ENCODE measurements at places on chromosomes 5 and 9. TPM values are rescaled to one million over a fixed set of nuclear protein-coding genes. Genes with fewer than 3 reads are reported as not detected.

FABP6 gene
- 2.0 TPM for total RNA-seq

DNA sequence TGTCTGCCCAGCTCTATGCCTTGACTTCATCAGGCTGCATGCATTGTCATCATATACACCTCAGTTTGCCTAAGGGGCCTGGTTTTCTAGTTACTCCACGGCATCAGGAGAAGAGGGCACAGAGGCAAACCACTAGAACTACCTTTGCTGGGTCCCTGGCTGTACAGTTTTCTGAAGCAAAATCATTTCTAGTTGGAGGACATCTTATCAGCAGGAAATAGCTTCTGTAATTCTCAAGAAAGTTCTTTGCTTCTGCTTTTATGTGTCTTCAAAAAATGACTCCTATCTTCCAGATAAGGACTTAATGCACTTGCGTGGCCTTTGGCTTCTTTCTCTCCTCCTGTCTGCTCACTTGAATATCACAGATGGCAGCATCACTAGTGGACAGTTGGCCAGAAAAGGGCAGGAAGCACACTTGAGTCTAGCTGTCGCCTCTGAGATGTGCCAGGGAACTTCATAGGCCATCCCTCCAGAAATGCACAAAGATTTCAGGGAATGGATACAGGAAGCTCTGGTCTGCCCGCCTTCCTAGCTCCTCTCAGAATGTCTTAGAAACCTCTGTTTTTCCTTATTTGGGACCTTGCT is 22.4 kb upstream of the LTC4S start:
- no peaks in the 10 kb centered on the region for H3K27me3 ChIP-seq
- H3K4me1 ChIP-seq, result no peaks in the 10 kb centered on the region
- H3K36me3 ChIP-seq, result peaks cover 18% of the 10 kb centered on the region

DNA sequence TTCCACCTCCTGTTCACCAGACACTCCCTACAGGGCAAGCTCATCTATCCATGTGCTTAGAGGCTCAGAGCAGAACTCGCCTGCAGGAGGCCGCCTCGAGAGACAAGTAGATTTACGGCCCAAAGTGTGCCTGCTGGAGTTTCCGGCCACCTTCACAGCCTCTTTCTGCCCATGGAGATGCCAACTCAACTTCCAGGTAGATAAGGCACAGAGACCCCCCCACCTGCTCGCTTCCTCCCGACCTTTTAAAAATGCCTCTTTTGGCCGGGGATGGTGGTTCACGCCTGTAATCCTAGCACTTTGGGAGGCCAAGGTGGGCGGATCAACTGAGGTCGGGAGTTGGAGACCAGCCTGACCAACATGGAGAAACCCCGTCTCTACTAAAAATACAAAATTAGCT is 46.6 kb downstream of the EXD3 start:
- H3K4me3 ChIP-seq, result no peak overlapping the region
- no peak for DNase-seq
- H3K27me3 ChIP-seq, result no peaks in the 10 kb centered on the region
- no peaks in the 10 kb centered on the region for H3K36me3 ChIP-seq
- no peak overlapping the region for H3K27ac ChIP-seq
- H3K4me1 ChIP-seq, result no peaks in the 10 kb centered on the region

GRCh38 chr5:102583276-102584124 is 84.7 kb upstream of the SLCO6A1 start:
- peak; percentile 74 for DNase-seq
- peak overlapping the region; percentile 14 for H3K4me3 ChIP-seq
- no peaks in the 10 kb centered on the region for H3K36me3 ChIP-seq
- peaks cover 6% of the 10 kb centered on the region for H3K4me1 ChIP-seq

KCNT1 gene
- total RNA-seq, result not detected

- DNase-seq, result no peak
- H3K27me3 ChIP-seq, result no peaks in the 10 kb centered on the region
- no peak overlapping the region for H3K27ac ChIP-seq
Measured at GRCh38 chr5:54001976-54002775, 308.2 kb downstream of the ARL15 start.

LCN9 gene
- total RNA-seq, result not detected

SVEP1 gene
- 0.04 TPM for total RNA-seq

PCDHGA1 gene
- total RNA-seq, result 0.06 TPM

GRCh38 chr5:66072031-66072430 is 72.1 kb upstream of the SREK1 start:
- H3K4me1 ChIP-seq, result no peaks in the 10 kb centered on the region
- DNase-seq, result no peak
- no peaks in the 10 kb centered on the region for H3K36me3 ChIP-seq
- no peaks in the 10 kb centered on the region for H3K27me3 ChIP-seq

UCK1 gene
- 35.1 TPM for total RNA-seq

DNA sequence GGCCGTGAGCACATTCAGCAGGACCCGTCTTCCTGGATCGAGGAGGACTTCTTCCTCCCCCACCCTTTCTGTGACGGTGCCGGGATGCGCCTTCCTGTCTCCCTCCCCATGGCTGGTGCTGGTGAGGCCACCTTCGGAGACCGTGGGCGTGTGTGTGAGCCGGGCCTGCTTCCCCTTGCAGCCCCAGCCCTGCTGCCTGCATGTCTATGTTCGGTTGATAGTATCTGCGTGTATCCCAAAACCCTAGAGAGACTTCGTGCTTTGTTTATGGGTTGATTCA is 12.8 kb downstream of the CEP72 start:
- peaks cover 44% of the 10 kb centered on the region for H3K36me3 ChIP-seq
- H3K4me3 ChIP-seq, result no peak overlapping the region
- no peak overlapping the region for H3K27ac ChIP-seq
- H3K4me1 ChIP-seq, result no peaks in the 10 kb centered on the region

GRCh38 chr9:19231126-19231903 is 822 bp downstream of the DENND4C start:
- no peaks in the 10 kb centered on the region for H3K36me3 ChIP-seq
- peaks cover 9% of the 10 kb centered on the region for H3K4me1 ChIP-seq
- H3K27me3 ChIP-seq, result no peaks in the 10 kb centered on the region
- peak overlapping the region; percentile 94 for H3K4me3 ChIP-seq
- peak overlapping the region; percentile 70 for H3K27ac ChIP-seq
- peak; percentile 4 for DNase-seq

DNA sequence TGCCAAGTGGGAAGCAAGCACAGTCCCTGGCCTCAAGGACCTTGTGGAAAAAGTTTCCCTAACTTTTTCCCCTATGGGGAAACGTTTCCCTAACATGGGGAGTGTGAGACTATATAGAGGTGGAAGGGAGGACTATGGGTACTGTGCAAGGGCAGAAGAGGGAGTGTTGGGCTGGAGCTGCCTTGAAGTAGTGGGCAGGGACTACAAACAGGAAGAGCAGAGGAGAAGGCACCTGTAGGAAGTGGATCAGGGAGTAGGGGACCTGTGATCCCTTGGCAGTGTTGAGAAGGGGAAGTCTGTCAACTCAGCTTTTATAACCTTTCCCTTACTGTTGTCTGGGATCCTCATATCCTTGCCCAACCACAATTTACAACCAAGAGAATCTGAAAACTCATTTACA is 1.4 kb downstream of the CMYA5 start:
- no peaks in the 10 kb centered on the region for H3K4me1 ChIP-seq
- no peaks in the 10 kb centered on the region for H3K36me3 ChIP-seq
- DNase-seq, result no peak
- no peak overlapping the region for H3K4me3 ChIP-seq

CSF2 gene
- total RNA-seq, result 69.9 TPM

DNA sequence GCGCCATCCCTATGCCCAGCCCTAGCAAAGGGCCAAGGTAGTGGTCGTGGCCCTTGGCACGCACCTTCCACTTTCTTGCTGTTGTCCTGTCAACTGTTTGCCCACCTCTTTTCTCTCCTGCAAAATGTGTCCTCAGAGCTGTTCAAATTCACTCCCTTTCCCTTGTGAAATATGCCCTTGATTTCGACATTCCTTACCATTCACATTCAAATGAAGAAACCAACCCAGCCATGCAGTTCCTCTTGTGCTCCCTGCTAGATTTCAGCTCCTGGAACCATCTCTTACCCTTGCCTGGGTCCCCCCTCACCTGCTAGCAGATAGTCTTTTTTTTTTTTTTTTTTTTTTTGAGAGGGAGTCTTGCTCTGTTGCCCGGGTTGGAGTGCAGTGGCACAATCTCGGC is 19.6 kb upstream of the HRH2 start:
- H3K4me3 ChIP-seq, result no peak overlapping the region
- no peaks in the 10 kb centered on the region for H3K4me1 ChIP-seq
- no peak overlapping the region for H3K27ac ChIP-seq

GRCh38 chr9:83200531-83200930 is 137.6 kb upstream of the RASEF start:
- H3K27me3 ChIP-seq, result peaks cover 22% of the 10 kb centered on the region
- no peak for DNase-seq
- H3K36me3 ChIP-seq, result no peaks in the 10 kb centered on the region
- H3K27ac ChIP-seq, result no peak overlapping the region
- no peaks in the 10 kb centered on the region for H3K4me1 ChIP-seq
- no peak overlapping the region for H3K4me3 ChIP-seq

MARCOL gene
- not detected for total RNA-seq

DNA sequence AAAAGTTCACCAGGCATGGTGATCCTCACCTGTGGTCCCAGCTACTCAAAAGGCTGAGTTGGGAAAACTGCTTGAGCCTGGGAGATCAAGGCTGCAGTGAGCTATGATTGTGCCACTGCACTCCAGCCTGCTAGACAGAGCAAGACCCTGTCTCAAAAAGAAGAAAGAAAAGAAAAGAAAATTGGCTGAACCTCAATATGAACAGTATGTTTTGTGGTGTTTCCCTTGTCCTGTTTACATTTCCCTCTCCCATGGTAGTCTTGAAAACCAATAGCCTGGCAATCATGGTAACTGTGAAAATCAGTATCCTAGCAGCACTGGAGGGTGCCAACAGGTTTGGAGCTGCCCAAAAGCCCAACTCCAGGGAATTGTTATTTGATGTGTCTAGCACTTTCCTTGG is 174.1 kb upstream of the NR4A3 start:
- H3K36me3 ChIP-seq, result no peaks in the 10 kb centered on the region
- no peaks in the 10 kb centered on the region for H3K4me1 ChIP-seq
- H3K27ac ChIP-seq, result no peak overlapping the region

PAPPA gene
- total RNA-seq, result not detected

GRCh38 chr5:150323092-150323491 is 20.4 kb upstream of the ARSI start:
- no peaks in the 10 kb centered on the region for H3K27me3 ChIP-seq
- H3K4me3 ChIP-seq, result no peak overlapping the region
- no peak overlapping the region for H3K27ac ChIP-seq
- no peaks in the 10 kb centered on the region for H3K36me3 ChIP-seq

- peaks cover 18% of the 10 kb centered on the region for H3K4me1 ChIP-seq
- H3K27me3 ChIP-seq, result no peaks in the 10 kb centered on the region
- peak overlapping the region; percentile 40 for H3K27ac ChIP-seq
- peaks cover 13% of the 10 kb centered on the region for H3K36me3 ChIP-seq
- no peak overlapping the region for H3K4me3 ChIP-seq
Measured at GRCh38 chr5:61450493-61451279, 118.6 kb downstream of the ZSWIM6 start.

GRCh38 chr9:23635276-23635675 is 190.8 kb downstream of the ELAVL2 start:
- peaks cover 14% of the 10 kb centered on the region for H3K36me3 ChIP-seq
- H3K4me1 ChIP-seq, result peaks cover 45% of the 10 kb centered on the region
- H3K4me3 ChIP-seq, result no peak overlapping the region
- H3K27me3 ChIP-seq, result no peaks in the 10 kb centered on the region
- no peak for DNase-seq

DNA sequence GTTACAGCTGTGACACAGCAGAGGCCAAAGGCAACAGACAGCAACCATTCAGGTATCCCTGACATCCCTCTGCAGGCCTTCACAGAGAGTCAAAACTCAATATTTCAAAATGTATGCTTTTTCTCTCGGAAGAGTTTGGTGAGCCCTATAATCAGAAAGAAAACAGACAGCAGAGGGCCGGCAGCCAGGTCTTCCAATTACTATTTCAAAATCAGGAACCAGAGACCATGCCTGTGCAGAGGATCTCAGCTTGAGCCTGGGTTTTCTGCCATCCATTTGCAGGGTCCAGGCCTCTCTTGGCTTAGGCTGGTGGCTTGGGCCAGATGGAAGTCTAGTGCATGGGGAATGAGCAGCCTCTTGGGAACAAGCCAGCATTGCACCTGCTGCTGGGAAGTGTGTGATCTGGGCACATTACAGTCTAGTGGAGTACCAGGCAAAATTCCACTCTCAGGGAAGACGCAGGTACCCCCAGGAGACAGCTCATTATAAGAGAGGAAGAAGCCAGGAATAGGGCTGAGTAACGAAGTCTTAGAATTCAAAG is 231.3 kb downstream of the ENC1 start:
- H3K36me3 ChIP-seq, result no peaks in the 10 kb centered on the region
- no peak overlapping the region for H3K4me3 ChIP-seq
- H3K4me1 ChIP-seq, result peaks cover 18% of the 10 kb centered on the region
- no peaks in the 10 kb centered on the region for H3K27me3 ChIP-seq
- no peak for DNase-seq

C9orf50 gene
- not detected for total RNA-seq

GRCh38 chr5:68521776-68522175 is 306.2 kb downstream of the PIK3R1 start:
- no peak overlapping the region for H3K27ac ChIP-seq
- DNase-seq, result no peak
- no peaks in the 10 kb centered on the region for H3K4me1 ChIP-seq
- no peaks in the 10 kb centered on the region for H3K36me3 ChIP-seq

ORM2 gene
- not detected for total RNA-seq

TGFBI gene
- total RNA-seq, result 4.5 TPM

- no peak overlapping the region for H3K4me3 ChIP-seq
- H3K4me1 ChIP-seq, result no peaks in the 10 kb centered on the region
- H3K27ac ChIP-seq, result no peak overlapping the region
Measured at GRCh38 chr5:6905883-6906282, 192.7 kb downstream of the TENT4A start.

DNA sequence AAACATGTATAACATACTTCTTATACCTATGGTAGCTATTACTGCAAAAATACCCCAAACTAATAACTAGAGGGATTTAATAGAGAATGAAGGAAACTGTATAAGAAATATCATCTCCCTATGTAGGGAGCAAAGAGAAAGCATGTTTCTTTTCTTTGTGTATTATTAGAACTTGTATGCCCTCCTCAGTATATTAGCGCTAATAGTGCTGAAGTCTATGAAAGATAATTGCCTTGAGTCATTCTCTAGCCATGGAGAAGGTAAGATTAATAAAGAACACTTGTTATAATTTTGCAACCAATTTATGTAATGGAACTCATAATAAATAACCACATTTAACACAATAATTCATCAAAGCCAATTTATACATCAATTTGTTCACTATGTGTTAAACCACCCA is 329.2 kb downstream of the TMEM232 start:
- DNase-seq, result no peak
- H3K4me3 ChIP-seq, result no peak overlapping the region
- no peaks in the 10 kb centered on the region for H3K4me1 ChIP-seq
- H3K27me3 ChIP-seq, result no peaks in the 10 kb centered on the region
- H3K36me3 ChIP-seq, result no peaks in the 10 kb centered on the region
- no peak overlapping the region for H3K27ac ChIP-seq

DNA sequence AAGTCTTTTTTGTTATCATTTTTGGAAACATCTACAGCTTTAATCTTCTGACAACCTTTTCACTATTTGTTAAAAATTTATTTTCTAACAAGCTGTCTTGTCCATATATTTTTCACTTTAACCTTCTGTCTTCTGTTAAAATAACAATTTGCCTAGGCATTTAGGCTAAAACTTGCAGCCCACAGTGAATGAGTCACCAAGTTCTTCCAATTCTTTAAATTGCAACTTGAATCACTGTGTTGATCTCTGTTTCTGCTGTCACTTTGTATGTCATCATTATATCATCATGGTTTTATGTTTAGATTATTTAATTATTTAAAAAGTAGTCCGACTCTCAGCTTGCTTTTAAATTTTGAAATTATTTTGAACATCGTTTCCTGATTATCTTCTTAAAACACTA is 473.8 kb upstream of the PTPRD start:
- peak; percentile 24 for DNase-seq
- no peak overlapping the region for H3K27ac ChIP-seq
- H3K36me3 ChIP-seq, result no peaks in the 10 kb centered on the region
- H3K4me1 ChIP-seq, result no peaks in the 10 kb centered on the region
- H3K4me3 ChIP-seq, result no peak overlapping the region
- no peaks in the 10 kb centered on the region for H3K27me3 ChIP-seq

Data from PC-3 (cell line).